ENCODE measurements at places on chromosomes 16 and 17. TPM values are rescaled to one million over a fixed set of nuclear protein-coding genes. Genes with fewer than 3 reads are reported as not detected.

DNA sequence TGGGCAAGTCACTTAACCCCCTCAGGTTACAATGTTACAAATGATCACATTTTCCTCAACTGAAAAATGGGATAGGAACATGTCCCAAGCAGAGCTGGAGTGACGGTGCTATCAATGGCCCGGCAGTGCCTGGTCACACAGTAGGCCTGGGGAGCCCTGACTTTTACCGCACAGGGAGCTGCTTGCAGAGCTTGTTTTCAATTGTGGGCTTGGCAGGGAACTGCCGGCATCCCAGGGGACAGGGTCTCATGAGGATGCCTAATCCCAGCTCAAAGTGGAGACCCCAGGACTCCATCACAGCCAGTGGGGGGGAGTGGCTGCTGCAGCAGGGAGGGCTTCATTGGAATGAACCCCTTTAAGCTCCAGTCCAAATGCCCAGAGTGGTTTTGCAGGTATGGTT lies 11.4 kb downstream of the SNX20 start:
- peaks cover 33% of the 10 kb centered on the region for H3K4me1 ChIP-seq
- H3K4me3 ChIP-seq: no peak overlapping the region
- H3K27me3 ChIP-seq: no peaks in the 10 kb centered on the region

DNA sequence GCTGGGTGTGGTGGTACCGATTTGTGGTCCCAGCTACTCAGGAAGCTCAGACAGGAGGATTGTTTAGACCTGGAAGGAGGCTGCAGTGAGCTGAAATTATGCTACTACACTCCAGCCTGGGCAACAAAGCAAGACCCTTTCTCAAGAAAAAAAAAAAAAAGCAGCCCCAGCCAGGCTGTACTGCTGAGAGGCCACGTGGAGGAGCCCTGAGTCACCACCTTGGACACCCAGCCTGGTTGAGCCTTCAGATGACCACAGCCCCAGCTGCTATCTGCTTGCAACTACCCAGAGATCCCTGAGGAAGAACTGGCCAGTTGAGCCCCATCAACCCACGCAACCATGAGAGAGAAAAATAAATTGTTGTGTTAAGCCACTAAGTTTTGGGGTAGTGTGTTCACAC lies 23.6 kb upstream of the GPRC5C start:
- no peak overlapping the region for H3K27ac ChIP-seq
- no peak overlapping the region for H3K4me3 ChIP-seq
- no peaks in the 10 kb centered on the region for H3K4me1 ChIP-seq
- no peaks in the 10 kb centered on the region for H3K36me3 ChIP-seq
- no peaks in the 10 kb centered on the region for H3K27me3 ChIP-seq

DNA sequence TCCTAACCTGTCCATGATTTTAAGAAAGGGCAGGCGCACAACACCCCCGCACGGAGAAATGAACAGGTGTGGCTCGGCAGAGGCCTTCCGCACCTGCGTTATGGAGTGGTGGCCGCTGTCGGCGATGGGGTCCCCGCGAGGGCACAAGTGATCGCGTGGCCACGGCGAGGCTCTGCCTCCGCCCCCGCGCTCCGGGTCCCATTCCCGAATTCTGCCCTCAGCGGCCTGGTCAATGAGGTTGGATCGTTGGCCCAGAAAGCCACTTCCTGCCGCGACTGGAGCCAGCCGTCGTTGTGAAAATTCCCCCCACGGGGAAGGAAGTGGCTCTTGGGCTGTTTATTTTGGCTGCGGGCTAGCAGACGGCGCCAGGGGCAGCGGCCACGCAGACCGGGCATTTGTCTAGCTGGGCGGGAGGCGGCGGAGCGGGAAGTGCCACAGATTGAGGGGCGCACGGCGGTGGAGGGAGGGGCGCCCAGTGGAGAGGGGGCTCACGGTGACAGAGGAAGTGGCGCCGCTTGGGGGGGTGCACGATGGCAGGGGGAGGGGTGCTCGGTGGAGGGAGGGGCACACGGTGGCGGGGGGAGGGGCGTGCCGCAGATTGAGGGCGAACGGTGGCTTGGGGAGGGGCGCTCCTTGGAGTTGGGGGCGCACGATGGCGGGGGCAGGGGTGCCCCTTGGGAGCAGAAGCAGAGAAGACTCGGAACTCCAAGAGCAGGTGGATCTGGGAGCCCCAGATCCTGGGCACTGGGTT lies 25.0 kb downstream of the MRC2 start:
- peaks cover 27% of the 10 kb centered on the region for H3K27me3 ChIP-seq
- H3K4me3 ChIP-seq: peak overlapping the region; percentile 73
- peak; percentile 55 for DNase-seq
- no peaks in the 10 kb centered on the region for H3K36me3 ChIP-seq
- peak overlapping the region; percentile 80 for H3K27ac ChIP-seq

- H3K4me1 ChIP-seq: peaks cover 4% of the 10 kb centered on the region
- H3K27ac ChIP-seq: no peak overlapping the region
- DNase-seq: no peak
- no peak overlapping the region for H3K4me3 ChIP-seq
These were observed 152.0 kb downstream of the C16orf95 start for GRCh38 chr16:87165151-87165550.

GRCh38 chr17:56640116-56640515 lies 46.6 kb downstream of the NOG start:
- DNase-seq: no peak
- H3K27ac ChIP-seq: no peak overlapping the region
- H3K4me3 ChIP-seq: no peak overlapping the region

DNA sequence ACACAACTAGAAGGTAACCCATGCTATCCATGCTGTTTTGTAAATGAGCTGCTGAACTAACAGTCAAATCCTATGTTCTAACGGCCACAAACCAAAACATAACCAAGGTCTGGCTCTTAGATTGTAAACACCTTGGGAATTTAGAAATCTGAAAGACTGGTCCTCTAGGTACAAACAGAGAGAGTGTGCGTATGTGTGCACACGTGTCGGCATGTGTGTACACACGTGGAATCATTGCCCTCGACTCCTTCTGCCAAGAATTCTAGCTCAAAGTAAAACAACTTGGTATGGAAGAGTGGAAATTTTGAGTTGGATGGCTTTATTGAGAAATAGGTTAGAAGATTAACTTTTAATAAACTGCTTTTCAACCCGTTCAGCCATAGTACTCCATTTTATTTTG lies 18.1 kb upstream of the GHDC start:
- no peaks in the 10 kb centered on the region for H3K27me3 ChIP-seq
- H3K36me3 ChIP-seq: peaks cover 38% of the 10 kb centered on the region
- H3K27ac ChIP-seq: no peak overlapping the region
- DNase-seq: no peak
- H3K4me1 ChIP-seq: no peaks in the 10 kb centered on the region
- H3K4me3 ChIP-seq: no peak overlapping the region

GRCh38 chr16:62240722-62241121 lies 204.5 kb upstream of the CDH8 start:
- H3K27me3 ChIP-seq: no peaks in the 10 kb centered on the region
- H3K4me3 ChIP-seq: no peak overlapping the region
- H3K4me1 ChIP-seq: no peaks in the 10 kb centered on the region
- DNase-seq: no peak
- no peaks in the 10 kb centered on the region for H3K36me3 ChIP-seq

DNA sequence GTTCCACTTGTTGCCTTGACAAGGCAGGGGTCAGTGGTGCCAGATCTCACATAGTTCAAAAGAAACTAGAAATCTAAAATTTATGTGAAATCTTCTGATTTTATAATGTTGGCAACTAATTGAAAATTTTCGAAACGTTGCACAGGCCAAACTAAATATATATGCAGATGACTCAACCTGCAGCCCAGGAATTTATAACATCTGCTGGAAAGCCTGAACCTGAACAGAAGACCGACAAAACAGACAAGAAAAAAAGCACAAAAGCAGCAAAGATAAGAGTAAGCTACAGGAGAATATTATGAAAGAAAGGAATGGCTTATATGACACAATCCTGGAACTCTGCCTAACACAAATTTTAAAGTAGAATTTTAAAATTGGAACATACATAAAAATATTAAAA lies 207.6 kb downstream of the CEP112 start:
- H3K27me3 ChIP-seq: no peaks in the 10 kb centered on the region
- H3K4me1 ChIP-seq: no peaks in the 10 kb centered on the region
- H3K4me3 ChIP-seq: no peak overlapping the region
- H3K27ac ChIP-seq: no peak overlapping the region

GRCh38 chr17:59637611-59638310 lies 18.1 kb downstream of the CLTC start:
- H3K36me3 ChIP-seq: peaks cover 6% of the 10 kb centered on the region
- no peaks in the 10 kb centered on the region for H3K27me3 ChIP-seq
- H3K4me1 ChIP-seq: peaks cover 62% of the 10 kb centered on the region
- H3K4me3 ChIP-seq: no peak overlapping the region
- no peak for DNase-seq
- no peak overlapping the region for H3K27ac ChIP-seq

- H3K27ac ChIP-seq: peak overlapping the region; percentile 100
- H3K36me3 ChIP-seq: peaks cover 58% of the 10 kb centered on the region
- peak overlapping the region; percentile 97 for H3K4me3 ChIP-seq
- peak; percentile 99 for DNase-seq
These were observed 1.1 kb downstream of the PSMB10 start for GRCh38 chr16:67935402-67936123.

- no peak for DNase-seq
- peaks cover 7% of the 10 kb centered on the region for H3K27me3 ChIP-seq
- H3K4me3 ChIP-seq: no peak overlapping the region
- H3K27ac ChIP-seq: no peak overlapping the region
- no peaks in the 10 kb centered on the region for H3K36me3 ChIP-seq
These were observed 27.9 kb upstream of the TNRC6A start for GRCh38 chr16:24701521-24701951.

DNA sequence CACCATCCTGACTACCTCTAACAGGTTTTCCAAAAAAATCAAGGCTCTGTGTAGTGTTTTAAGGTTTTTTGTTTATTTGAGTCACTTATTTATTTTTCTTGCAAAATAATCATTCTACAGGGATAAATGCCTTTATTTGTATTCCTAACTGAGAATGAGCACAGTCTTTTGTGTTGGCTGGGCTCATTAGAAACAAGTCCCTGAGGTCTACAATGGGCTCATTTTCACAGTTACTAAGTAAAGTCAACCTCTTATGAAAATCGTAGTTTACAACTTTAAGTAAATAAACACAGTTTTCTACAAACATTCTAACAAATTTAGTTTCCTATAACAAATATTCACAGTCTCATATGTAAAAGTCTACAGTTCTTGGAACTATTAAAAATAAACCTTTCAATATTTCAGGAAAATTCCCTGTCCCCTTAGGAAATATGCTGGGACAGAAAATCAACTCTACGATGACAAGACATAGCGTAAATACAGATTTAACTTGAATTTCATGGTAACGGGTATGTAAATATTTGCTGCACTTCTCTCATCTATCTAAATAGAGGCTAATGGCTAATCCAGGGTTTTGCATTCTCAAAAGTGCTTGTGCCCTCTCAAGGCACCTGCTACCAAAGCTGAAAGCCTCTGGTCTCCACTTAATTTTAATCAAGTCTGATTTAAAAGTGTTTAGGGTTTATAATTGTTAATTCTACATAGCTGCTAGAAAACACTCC lies 31.5 kb upstream of the CDH5 start:
- H3K36me3 ChIP-seq: no peaks in the 10 kb centered on the region
- H3K27me3 ChIP-seq: peaks cover 14% of the 10 kb centered on the region
- no peaks in the 10 kb centered on the region for H3K4me1 ChIP-seq

GRCh38 chr17:82985428-82985805 lies 94.0 kb upstream of the METRNL start:
- H3K27me3 ChIP-seq: no peaks in the 10 kb centered on the region
- peaks cover 2% of the 10 kb centered on the region for H3K36me3 ChIP-seq
- H3K4me3 ChIP-seq: no peak overlapping the region
- DNase-seq: no peak
- H3K4me1 ChIP-seq: peaks cover 26% of the 10 kb centered on the region

DNA sequence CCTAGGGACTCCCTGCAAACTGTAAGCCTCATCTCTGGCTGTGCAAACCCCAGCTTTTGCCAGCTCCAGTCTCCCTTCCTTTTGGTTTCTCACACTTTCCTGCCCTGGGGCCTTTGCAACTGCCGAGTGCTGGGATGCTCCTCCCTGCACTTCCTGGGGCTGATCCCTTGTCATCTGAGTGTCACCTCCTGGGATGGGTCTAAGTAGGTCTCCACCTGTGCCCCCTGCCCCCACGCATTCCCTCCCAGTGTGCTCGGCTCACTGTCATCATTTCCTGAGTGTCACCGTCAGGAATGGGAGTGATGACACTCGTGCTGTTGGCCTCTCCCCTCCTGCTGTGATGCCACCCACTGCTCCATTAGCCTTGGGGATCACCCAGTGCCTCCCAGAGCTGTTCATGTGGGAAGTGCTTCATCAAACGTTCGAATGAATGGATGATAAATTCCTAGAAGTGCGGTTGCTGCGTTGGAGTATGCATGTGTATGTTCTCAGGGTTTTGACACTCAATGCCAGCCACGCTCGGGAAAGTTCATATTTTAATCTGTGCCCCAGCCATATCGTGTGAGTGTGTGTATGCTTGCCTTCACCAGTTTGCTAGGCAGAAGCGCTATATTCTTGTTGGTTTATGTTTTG lies 189.9 kb downstream of the NTN1 start:
- H3K4me3 ChIP-seq: no peak overlapping the region
- no peaks in the 10 kb centered on the region for H3K4me1 ChIP-seq
- H3K27ac ChIP-seq: no peak overlapping the region
- H3K36me3 ChIP-seq: peaks cover 9% of the 10 kb centered on the region

- no peak for DNase-seq
- H3K27me3 ChIP-seq: peaks cover 34% of the 10 kb centered on the region
- H3K27ac ChIP-seq: no peak overlapping the region
These were observed 24.5 kb upstream of the CIBAR2 start for GRCh38 chr16:85136702-85137322.

GRCh38 chr16:25009822-25010221 lies 5.3 kb downstream of the ARHGAP17 start:
- H3K27ac ChIP-seq: peak overlapping the region; percentile 56
- H3K36me3 ChIP-seq: peaks cover 51% of the 10 kb centered on the region
- H3K4me1 ChIP-seq: peaks cover 78% of the 10 kb centered on the region
- no peaks in the 10 kb centered on the region for H3K27me3 ChIP-seq

DNA sequence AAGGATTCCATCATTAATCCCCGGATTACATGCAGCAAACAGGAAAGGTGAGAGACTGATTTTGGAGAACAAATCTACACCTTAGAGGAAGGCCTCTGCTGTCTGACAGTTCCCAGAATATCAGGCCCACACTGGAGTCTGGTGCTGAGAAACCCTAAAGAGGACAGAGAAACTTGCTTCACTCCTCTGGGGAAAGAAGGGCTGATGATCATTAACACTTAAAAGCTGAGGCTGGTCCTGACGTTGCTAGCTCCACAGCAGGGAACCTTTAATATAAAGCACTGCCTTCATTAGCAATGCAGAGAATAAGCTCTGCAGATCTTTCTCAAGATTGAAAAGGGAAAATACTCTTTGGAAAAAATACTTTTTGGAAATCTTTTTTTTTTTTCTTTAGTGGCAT lies 1472.4 kb upstream of the GOT2 start:
- no peak overlapping the region for H3K27ac ChIP-seq
- H3K36me3 ChIP-seq: no peaks in the 10 kb centered on the region
- H3K4me1 ChIP-seq: no peaks in the 10 kb centered on the region

- H3K36me3 ChIP-seq: peaks cover 1% of the 10 kb centered on the region
- no peak overlapping the region for H3K27ac ChIP-seq
- H3K4me3 ChIP-seq: no peak overlapping the region
- H3K4me1 ChIP-seq: peaks cover 3% of the 10 kb centered on the region
These were observed 114.7 kb downstream of the USP32 start for GRCh38 chr17:60277258-60277657.

SSH2 gene
- total RNA-seq: 43.5 TPM

BFAR gene
- total RNA-seq: 58.4 TPM

TBC1D3I gene
- total RNA-seq: 0.38 TPM

CCNF gene
- 43.5 TPM for total RNA-seq

WNT9B gene
- total RNA-seq: not detected

SPEM3 gene
- not detected for total RNA-seq
